ENCODE measurements at places on chromosomes 1 and 21.

- no peak for DNase-seq
Observed at GRCh38 chr1:30005972-30006619, 717.3 kb downstream of the MATN1 start.

DNA sequence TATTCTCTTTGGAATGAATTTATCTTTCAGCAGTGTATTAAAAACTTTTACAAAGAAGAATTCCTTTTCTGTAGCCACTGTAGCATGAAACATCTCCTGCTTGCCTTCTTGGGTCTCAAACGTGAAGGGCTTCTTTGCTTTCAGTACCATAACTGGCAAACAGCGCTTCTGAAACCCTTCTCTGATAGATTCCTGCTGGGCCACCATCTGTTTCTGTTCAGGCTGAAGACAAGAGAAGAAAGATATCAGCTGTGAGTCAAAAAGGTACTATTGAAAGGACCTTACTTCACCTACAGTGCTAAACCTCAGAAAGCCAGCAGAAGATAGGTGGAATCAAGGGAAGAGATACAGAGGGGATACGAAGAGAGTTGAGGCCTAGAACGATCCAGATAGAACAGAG, 10.5 kb downstream of the AIM2 start:
- no peak for DNase-seq

- DNase-seq: no peak
Observed at GRCh38 chr1:145711213-145711651, 4.1 kb upstream of the PDZK1 start.

GRCh38 chr1:117613969-117614729, 8.3 kb downstream of the TENT5C start:
- no peak for DNase-seq
